Amniotic epithelial cell (primary cell): ENCODE measurements at places on chromosomes 3 and 15.

DNA sequence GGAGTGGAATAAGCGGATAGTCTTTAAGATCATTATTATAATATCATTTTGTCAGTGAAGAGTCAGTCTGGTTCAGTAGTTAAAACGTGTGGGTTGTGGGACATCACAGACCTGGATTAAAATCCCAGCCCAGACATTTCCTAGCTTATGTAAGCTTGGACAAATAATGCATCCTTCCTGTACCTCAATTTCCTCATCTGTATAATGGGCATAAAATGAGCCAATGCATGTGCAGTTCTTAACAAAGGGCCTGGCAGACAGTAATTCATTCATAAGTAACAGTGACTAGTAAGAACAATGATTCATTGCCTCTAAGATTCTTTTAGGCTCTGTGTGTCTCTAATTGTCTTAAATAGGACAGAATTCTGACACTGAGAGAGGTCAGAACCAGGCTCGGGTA lies 76.1 kb downstream of the SCN10A start:
- DNase-seq = no peak

DNA sequence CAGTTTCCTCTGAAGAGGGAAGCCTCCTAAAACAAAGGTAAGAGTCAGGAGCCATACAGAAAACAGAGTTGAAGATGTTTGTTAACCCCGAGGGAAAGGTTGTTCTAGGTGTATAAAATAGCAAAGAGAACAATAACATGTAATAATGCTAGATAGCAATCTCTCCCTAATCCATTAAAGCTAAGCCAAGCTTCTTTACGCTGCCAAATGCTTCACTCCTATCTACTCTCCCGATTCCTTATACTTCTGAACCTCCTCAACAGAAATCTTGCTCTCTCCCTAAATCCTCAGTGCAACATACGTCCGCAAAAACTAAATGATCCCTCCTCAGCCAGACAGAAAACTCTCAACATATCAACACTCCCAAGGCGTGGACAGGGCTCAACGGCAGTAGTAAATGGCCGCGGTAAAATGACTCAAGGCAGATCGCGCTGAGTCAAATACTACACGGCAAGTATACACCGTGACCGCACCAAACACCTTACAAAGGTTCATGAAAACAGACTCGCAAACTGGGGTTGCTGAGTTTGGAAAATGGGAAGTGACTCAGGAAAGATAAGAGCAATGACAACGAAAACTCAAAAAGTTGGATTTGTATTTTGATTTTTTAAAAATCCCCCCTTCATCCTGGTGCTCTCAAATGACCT lies 682 bp downstream of the CLDND1 start:
- DNase-seq = peak; percentile 68

GRCh38 chr3:190519886-190520285 lies 6.0 kb downstream of the IL1RAP start:
- no peak for DNase-seq

GRCh38 chr3:187227658-187228258 lies 30.5 kb downstream of the RTP1 start:
- DNase-seq = peak; percentile 89

DNA sequence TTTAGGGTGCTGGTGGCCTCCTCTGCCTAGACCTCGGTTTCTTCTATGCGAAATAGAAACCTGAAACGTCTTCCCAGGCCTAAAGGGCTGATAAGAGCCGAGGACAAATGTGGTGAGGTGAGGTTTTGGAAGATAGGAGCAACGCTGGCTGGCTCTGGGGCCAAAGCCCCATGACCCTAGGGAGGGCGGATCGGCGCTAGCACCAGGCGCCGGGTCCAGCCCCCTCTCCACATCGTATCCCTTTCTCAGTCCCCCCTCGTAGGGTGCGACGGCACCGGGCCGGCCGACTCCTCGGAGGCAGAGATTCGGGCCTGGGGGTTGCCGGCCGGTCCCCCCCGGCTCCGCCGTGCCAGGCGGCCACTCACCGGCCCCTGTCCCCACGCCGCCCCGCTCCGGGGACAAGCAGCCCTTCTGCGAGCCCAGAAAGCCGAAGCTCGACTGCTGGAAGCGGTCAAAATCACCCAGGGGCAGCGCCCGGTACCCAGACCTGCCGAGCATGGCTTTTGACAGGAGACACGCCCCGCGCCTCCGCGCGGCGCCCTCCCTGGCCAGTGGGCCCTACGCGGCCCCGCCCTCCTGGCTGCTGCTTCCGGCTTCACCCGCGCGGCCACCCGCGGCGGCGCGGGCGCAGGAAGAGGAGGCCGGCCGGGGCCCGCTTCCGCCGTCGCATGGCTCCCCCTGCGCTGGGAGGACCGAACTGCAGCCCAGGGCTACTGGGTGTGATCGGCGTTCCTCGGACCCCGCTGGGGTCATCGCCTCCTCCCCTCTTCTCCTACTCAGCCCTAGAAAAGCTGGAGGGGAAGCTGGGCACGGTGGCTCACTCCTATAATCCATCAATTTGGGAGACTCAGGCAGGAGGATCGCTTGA lies at the start of gene STOML1:
TSS of gene STOML1 (minus strand) at position 570 of the 868 bp plus-strand sequence. CDS start at position 498, 72 bp downstream.
- peak; percentile 91 for DNase-seq

- no peak for DNase-seq
Observed at GRCh38 chr3:43957553-43957952, 266.8 kb downstream of the ABHD5 start.

DNA sequence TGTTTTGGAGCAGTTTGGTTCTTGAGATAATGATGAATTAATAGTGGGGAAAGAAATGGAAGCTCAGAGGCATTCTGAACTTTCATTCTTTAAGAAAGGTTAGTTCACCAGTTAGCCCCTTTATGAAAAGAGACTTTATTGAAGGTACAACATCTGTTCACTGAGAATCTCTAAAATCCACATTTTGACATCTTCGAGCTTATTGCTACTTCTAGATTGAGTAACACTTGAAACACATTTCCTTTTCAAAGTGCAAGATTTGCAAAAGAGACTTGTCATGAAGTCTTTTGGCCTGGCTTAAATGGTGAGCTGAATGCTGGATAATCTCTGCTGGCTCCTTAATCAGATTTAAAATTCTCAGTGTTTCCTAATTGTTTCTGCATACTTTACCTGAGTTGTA lies 42.3 kb downstream of the RAB8B start:
- DNase-seq = peak; percentile 34

- DNase-seq = no peak
Observed at GRCh38 chr3:94070341-94070911, 7.6 kb downstream of the NSUN3 start.

DNA sequence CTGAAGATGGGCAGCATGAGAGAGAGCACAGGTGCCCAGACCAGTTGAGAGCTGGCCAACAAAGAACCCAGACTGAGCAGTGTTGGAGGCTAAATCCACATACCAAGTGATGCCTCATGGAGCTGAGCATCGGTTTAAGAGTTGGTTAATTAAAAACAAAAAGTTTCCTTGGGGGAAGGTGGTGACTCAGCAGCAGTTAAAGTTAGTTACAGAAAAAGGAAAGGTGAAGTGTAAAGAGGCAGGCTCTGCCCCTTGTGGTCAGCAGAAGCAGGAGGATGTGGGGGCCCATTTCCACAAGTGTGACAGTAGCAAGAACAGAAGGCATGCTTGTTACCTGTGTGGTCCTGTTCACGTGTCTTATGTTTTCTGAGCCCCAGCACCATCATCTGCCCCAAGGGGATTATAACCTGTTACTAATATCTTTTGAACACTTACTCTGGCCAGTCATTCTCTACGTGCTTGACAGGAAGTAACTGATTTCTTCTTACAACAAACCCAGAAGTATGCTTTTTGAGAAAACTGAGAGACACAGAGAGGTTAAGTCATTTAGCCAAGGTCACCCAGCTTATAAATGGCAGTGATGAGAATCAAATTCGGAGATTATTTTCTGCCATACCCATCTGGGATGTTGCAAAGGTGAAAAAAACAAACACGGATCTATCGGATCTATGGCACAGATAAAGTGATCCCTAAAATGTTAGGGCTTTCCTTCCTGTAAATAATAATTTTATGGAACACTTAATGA lies 91.0 kb downstream of the EPHB1 start:
- no peak for DNase-seq

DNA sequence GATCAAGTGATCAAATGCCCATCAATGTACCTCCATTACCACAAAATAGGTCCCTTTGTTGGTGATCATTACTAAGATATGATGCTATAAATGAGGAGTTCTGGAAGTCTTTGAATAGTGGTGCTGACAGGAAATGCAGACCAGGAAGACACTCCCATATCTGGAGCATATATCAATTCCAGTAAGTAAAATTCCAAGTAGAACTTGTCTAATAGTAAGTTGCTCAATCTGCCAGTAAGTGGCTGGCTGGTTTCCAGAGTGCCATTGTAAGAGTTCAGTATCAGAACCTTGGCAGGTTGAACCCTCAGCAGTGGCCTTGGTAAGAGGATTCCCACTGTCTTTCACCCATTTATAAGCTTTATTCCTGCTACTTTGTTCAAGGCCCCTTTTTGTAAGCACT lies 379.9 kb upstream of the RBMS3 start:
- peak; percentile 74 for DNase-seq

DNA sequence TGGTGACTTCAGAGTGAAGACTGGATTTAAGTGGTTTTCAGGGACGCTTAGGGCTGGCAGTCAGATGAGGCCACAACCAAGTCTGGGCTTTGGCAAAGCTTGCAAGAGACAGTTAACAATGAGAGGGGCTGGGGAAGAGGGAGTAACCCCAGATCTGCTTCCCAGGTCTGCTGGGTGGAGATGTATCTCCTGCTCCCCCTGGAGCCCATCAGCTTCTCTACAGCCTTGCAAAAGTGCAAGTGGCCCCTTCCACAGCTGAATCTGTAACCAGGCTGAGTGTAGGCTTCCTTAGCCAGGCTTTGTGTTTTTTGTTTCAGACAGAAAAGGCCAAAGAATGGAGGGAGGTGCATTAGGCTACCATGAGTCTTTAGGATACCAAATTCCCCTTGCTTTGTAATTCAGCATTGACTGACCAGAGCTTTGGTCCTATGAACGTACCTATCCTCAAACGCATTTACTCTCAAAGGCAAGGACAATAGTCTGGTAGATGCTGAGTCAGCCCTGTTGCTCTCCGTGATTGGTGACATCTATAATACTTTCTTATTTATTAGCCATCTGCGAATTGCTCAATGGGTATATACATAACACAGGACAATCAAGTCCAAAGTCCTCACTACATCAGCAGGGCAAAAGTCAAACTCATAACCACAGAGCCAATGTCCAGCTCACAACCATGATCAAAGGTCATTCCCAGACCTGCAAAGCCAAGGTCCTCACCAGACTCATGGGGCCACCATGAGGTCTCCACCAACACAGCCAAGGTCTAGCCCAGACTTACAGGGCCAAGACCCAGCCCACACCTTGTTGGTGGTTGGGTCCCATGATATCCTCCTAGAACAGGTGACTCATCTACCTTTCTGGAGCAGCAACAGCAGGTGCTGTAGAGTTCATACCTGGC lies 17.1 kb downstream of the CCDC13 start:
- DNase-seq = peak; percentile 44

GRCh38 chr3:126111126-126111551 lies 27.2 kb upstream of the SLC41A3 start:
- no peak for DNase-seq

- DNase-seq = no peak
Observed at GRCh38 chr3:141642215-141642614, 95.9 kb upstream of the RNF7 start.
